ENCODE measurements at places on chromosomes 1 and 21.

DNA sequence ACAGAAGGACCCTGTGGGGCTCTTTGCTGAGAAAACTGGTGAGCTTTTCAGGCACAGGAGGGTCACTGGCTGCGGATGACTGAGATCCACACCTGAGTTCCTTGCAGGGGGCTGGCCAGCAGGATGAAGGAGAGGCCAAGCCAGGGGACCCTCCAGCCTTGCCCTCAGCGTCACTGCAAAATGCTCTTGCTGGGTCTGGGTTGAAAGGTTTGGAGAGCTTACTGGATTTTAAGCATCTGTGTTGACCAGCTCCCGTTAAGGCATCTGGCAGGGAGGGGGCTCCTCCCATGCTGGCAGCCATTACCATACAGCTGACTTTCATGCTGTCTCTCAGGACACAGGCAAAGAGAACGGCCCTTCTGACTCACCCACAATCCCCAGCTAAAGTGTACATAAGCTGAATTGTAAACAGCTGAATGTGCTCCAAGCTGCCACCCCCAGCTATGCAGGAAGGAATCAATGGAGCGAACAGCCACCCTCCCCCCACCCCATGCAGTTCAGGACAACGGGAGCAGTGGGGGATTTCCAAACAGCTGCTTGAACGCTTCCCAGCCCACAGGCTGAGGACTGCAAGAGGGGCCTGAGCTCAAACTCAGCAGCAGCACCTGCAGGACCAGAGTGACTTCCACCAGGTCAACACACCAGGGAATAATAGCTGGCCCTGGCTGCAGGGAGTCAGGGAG is 21.3 kb upstream of the A3GALT2 start:
- DNase-seq: no peak

- DNase-seq: no peak
Observed at GRCh38 chr21:42965211-42965560, 9.2 kb upstream of the PKNOX1 start.

DNA sequence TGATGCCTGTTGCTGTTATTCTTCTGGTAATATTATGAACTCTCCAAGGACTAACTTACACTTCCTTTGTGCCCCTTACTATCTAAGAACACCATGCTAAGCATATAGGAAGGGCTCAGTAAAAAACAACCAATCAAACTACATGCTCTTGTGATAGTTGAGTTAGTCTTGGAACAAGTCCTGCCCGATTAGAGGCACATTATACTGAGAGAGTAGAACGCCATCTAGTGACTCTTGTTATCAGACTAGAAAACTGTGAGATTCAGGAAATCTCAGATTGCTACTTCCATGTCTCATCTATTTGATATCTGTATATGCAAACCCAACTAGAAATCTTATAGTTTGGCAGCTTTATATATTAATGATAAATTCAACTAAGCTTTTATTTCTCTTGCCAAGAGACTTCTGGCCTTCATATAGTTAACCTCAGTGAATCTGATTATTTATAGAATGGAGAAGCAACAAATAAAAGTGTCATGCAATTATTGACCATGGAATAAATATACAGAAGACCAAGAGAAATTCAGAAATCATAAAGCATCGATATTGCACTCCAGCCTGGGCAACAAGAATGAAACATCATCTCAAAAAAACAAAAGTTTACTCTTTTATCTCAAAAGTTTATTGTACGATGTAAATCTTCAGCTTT is 7.8 kb upstream of the SRRM1 start:
- DNase-seq: no peak

DNA sequence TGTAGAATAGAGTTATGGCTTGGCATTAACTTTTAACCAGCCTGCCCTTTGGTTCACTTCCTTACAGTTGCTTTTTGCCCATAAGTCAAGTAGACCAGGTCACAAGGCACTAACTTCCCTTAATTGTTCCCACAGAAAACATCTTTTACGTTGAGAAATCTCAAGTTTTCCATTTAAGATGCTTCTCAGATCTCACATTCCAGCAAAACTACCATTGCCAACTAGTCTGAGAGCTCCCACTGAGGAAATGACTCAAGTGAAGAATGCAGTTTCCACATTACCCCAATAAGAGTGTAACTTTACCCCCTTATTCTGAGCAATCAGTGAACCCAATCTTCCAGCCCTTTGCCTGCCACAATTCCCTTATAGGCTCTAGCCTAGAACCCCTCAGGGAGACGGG is 502.2 kb upstream of the OLFM3 start:
- DNase-seq: no peak

- DNase-seq: no peak
Observed at GRCh38 chr1:66415281-66415680, 118.7 kb upstream of the SGIP1 start.

GRCh38 chr1:211589782-211590721 is 11.1 kb upstream of the SLC30A1 start:
- no peak for DNase-seq

- no peak for DNase-seq
Observed at GRCh38 chr1:4675454-4676186, 21.2 kb downstream of the AJAP1 start.
